ENCODE measurements at places on chromosomes 4 and X. TPM values are rescaled to one million over a fixed set of nuclear protein-coding genes. Genes with fewer than 3 reads are reported as not detected.

OFD1 gene
- 30.4 TPM for polyA plus RNA-seq

TLR2 gene
- 1.0 TPM for polyA plus RNA-seq

DCAF12L2 gene
- 0.21 TPM for polyA plus RNA-seq

NR0B1 gene
- not detected for polyA plus RNA-seq

SMR3B gene
- not detected for polyA plus RNA-seq

SSX4 gene
- polyA plus RNA-seq = not detected

GPRIN3 gene
- polyA plus RNA-seq = 8.1 TPM

DDIT4L gene
- not detected for polyA plus RNA-seq

CABS1 gene
- not detected for polyA plus RNA-seq

CORIN gene
- 0.07 TPM for polyA plus RNA-seq

SMIM31 gene
- polyA plus RNA-seq = not detected

WDR17 gene
- polyA plus RNA-seq = 0.22 TPM

SPANXD gene
- polyA plus RNA-seq = not detected

All from naive thymus-derived CD4-positive, alpha-beta T cell (primary cell).